AG08396 (cell line): ENCODE measurements at places on chromosomes 11 and 22.

DNA sequence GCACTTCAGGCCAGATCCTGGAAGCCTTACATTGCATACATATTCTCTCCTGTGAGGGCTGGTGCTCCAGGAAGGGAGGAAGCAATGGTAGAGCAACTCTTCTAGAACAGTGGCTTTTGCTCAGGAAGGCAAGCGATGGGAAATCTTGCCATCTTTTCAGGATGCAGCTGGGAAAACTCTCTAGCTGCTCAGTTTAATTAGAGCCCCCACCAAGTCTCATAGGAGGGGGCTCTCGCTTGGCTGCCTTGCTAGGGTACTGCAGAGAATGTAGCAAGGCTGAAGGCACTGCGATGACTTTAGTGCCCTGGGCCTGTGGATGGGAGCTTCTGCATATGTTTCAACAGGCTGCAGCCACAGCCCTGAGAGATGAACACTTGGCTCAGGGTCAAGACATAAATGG lies 357.2 kb upstream of the SYN3 start:
- DNase-seq: no peak

GRCh38 chr11:3037040-3037944 lies 19.9 kb downstream of the CARS1 start:
- DNase-seq: peak; percentile 74

DNA sequence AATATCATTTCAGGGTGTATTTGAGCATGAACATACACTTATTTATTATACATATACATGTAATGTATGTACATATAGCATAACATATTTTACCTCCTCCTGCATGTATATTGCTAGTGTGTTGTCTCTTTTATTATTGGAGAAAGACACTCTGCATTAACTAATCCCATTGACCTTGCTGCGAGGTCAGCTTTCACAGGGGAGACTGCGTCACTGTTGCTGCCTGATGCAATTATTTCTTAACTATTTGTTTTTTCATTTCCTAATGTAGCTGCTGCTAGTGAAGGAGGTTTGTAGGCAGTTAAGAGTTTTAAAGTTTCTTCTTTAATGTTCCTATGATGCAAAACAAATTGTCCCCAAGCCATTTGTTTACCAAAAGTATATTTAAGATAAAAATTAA lies 185.4 kb upstream of the CNTN5 start:
- DNase-seq: no peak

- peak; percentile 98 for DNase-seq
These were observed 320 bp upstream of the PHLDA2 start for GRCh38 chr11:2929531-2929949.

GRCh38 chr11:108663154-108663877 lies 1.6 kb upstream of the DDX10 start:
- no peak for DNase-seq

- DNase-seq: no peak
These were observed 23.6 kb downstream of the GALNT18 start for GRCh38 chr11:11598243-11598642.

GRCh38 chr11:57885298-57886050 lies 123.9 kb downstream of the CTNND1 start:
- peak; percentile 20 for DNase-seq

GRCh38 chr11:66694056-66694410 lies 16.3 kb upstream of the RBM4B start:
- DNase-seq: no peak
